ENCODE measurements at places on chromosomes 12 and 14. TPM values are rescaled to one million over a fixed set of nuclear protein-coding genes. Genes with fewer than 3 reads are reported as not detected.

SETD1B gene
- total RNA-seq: 18.9 TPM

DPF3 gene
- total RNA-seq: 1.4 TPM

PRKD1 gene
- 15.5 TPM for total RNA-seq

LRTM2 gene
- total RNA-seq: not detected

KITLG gene
- 52.6 TPM for total RNA-seq

DNA sequence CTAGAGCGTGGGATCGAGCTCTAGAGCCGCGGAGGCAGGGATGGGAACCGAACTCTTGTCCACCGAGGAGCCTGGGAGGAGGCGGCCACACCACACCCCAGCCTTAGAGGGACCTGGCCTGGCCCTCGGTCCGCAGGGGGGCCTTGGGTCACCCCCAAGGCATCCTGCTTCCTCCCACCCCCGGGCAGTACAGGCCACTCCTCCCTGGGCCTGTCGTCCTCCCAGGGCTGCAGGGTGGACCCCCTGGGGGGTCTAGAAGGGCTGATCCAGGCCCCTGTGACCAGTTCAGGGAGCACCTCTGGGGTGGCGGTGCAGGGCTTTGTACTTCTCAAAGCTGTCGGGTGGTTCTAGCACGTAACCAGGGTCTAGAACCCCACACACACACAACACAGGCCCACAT is 79.1 kb upstream of the FBRSL1 start:
- H3K4me1 ChIP-seq: no peaks in the 10 kb centered on the region
- no peaks in the 10 kb centered on the region for H3K36me3 ChIP-seq
- H3K4me3 ChIP-seq: no peak overlapping the region
- no peak overlapping the region for H3K27ac ChIP-seq

- no peak for DNase-seq
- H3K36me3 ChIP-seq: no peaks in the 10 kb centered on the region
- no peak overlapping the region for H3K4me3 ChIP-seq
- H3K27ac ChIP-seq: no peak overlapping the region
- peaks cover 6% of the 10 kb centered on the region for H3K27me3 ChIP-seq
Measured at GRCh38 chr12:8507596-8507995, 5.7 kb upstream of the CLEC4D start.

DNA sequence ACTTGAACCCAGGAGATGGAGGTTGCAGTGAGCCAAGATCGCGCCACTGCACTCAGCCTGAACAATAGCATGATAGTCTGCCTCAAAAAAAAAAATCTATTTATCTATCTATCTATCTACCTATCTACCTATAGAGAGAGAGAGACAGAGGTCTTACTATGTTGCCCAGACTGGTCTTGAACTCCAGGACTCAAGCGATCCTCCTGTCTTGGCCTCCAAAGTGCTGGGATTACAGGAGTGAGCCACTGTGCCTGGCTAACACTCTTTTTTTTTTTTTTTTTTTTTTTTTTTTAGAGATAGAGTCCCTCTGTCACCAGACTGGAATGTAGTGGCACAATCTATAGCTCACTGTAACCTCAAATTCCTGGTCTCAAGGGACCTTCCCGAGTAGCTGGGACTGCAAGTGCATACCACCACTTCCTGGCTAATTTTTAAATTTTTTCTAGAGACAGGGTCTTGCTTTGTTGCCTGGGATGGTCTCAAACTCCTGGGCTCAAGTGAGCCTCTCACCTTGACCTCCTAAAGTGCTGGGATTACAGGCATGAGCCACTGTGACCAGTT is 1.9 kb downstream of the FAM186A start:
- no peaks in the 10 kb centered on the region for H3K27me3 ChIP-seq
- no peak for DNase-seq
- no peaks in the 10 kb centered on the region for H3K4me1 ChIP-seq
- no peak overlapping the region for H3K4me3 ChIP-seq
- no peaks in the 10 kb centered on the region for H3K36me3 ChIP-seq
- H3K27ac ChIP-seq: no peak overlapping the region

- H3K27me3 ChIP-seq: no peaks in the 10 kb centered on the region
- H3K4me3 ChIP-seq: no peak overlapping the region
- DNase-seq: no peak
- no peak overlapping the region for H3K27ac ChIP-seq
- peaks cover 83% of the 10 kb centered on the region for H3K36me3 ChIP-seq
Measured at GRCh38 chr14:105216490-105217247, 31.7 kb upstream of the BTBD6 start.

DNA sequence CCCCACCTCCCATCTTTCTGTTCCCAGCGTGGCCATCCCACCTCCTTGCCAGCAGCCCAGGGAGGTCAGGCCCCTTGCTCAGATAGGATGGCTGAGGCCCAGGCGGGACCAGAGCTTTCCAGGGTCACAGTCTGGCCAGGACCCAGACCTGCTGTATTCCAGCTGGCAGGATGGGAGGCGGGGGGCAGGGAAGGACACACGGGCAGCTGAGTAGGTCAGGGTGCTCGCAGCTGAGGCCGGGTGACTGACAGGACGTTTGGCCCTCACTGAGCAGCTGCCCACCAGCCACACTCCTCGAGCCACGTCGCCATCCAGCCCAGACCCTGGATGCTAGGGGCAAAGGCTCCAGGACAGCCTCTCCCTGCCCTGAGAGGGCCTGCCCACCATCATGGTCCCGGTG is 4.0 kb downstream of the NUDT14 start:
- H3K4me1 ChIP-seq: peaks cover 7% of the 10 kb centered on the region
- no peaks in the 10 kb centered on the region for H3K27me3 ChIP-seq
- no peak for DNase-seq
- H3K27ac ChIP-seq: no peak overlapping the region
- no peaks in the 10 kb centered on the region for H3K36me3 ChIP-seq

DNA sequence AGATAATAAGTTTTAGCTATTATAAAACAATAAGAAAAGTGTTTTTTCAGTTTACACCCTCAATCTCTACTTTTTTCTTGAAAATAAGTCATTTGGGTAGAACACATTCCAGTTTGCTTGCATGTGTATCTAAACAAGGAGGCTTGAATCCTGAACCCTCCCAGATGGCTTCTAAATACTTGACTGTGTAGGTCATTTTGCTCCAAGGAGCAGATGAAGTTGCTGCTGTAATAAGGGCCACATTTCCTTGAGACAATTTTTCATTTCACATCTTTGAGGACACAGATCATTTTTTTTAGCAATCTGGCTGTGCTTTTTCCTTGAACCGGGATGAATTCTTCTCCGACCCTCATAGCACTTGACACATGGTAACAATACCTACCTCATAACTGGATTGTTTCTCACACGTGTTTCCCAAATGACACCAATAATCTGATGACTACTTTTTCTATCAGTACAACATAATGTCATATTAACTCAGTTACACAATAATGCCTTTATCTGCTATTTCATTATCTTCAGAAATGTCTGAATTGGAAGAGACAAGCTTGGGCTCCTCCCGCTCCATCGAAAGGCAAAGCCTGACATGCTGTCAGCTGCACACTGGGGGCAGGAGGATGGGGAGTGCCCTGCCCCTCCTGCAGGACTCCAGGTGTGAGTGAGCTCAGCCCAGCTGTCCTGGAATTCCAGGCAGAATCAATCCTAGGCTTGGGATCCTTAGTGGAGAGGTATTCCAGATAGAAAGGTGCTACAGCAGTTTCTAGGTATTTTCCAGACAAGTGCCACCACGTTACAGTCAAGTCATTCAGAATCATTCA is 30.9 kb downstream of the GPHB5 start:
- peak; percentile 36 for DNase-seq
- H3K4me1 ChIP-seq: no peaks in the 10 kb centered on the region
- peaks cover 8% of the 10 kb centered on the region for H3K36me3 ChIP-seq
- H3K27ac ChIP-seq: no peak overlapping the region
- peaks cover 6% of the 10 kb centered on the region for H3K27me3 ChIP-seq

DNA sequence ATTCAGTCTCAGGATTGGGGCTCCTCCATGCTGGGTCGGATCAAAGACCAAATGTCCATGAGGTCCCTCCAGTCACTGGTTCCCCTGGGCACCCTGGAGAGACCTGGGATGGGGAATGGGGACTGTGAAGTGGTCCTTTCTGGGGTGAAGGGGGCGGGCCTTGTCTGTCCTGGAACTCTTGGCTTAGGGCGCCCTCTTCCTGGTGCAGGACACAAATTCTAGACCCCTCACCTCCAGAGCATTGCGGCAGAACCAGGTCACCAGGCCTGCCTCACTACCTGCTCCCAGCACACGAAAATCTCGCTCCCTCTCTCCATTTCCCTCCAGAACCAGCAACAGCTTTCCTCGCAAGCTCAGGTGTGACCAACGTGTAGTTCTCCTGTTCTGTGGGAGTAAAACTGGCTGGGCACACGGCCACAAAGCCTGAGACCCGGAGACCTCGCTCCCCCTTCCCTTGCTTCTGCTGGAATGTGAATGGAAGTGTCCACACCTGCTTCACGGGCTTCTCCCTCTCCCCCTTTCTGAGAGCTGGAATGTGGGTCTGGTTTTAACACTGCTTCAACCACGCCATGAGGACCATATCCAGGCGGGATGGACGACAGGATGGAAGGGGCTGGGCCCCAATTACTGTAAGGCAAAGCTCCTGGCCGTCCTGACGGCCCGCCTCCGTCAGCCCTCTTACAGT is 112.7 kb downstream of the SCARB1 start:
- H3K4me1 ChIP-seq: peaks cover 20% of the 10 kb centered on the region
- no peak overlapping the region for H3K27ac ChIP-seq
- no peaks in the 10 kb centered on the region for H3K36me3 ChIP-seq
- H3K27me3 ChIP-seq: no peaks in the 10 kb centered on the region

GRCh38 chr14:91078095-91078737 is 17.8 kb upstream of the RPS6KA5 start:
- H3K4me3 ChIP-seq: no peak overlapping the region
- DNase-seq: no peak
- H3K36me3 ChIP-seq: no peaks in the 10 kb centered on the region
- no peaks in the 10 kb centered on the region for H3K4me1 ChIP-seq

DNA sequence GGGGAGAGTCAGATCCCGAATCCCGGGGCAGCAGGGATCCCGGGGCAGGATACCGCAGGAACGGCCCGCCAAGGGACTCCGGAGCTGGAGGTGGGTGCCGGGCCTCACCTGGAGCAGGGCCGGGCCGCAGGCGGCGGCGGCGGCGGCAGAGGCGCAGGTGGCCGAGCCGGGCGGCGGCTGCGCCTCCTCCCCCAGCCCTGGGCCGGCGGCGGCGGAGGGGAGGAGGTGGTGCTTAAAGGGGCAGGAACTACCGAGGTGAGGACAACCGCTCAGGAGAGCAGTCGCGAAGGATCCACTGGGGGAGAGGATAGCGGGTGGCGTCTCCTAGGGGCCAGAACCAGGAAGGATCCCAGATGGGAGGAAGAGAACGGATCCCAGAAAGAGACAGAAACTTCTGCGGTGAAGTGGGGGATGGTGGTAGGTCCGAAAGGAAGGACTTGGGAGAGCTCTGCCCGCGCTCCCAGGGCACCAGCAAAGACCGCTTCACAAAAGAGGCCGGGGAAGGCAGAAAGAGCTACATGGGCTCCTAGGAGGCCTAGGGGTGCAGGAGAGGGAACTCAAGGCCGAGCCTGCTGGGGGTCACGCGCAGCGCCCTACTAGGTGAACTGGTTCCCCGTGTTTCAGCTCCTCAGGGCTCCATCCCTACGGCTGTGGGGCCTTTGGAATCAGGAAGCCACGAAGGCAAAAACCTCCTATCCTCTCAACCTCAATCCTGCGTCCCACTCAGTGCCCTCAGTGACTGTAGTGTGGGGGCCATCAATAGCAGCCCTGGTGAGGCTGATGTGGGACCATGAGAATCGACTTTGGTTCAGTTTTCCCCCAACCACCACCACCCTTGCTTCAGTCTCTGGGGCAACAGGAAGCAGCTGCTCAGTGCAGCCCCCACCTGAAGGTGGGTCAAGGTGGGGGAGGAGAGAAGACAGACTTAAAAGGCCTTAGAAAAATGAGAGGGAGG is 5.0 kb upstream of the BAZ2A start:
- no peaks in the 10 kb centered on the region for H3K27me3 ChIP-seq
- DNase-seq: peak; percentile 73
- H3K4me1 ChIP-seq: peaks cover 65% of the 10 kb centered on the region
- peaks cover 6% of the 10 kb centered on the region for H3K36me3 ChIP-seq

DNA sequence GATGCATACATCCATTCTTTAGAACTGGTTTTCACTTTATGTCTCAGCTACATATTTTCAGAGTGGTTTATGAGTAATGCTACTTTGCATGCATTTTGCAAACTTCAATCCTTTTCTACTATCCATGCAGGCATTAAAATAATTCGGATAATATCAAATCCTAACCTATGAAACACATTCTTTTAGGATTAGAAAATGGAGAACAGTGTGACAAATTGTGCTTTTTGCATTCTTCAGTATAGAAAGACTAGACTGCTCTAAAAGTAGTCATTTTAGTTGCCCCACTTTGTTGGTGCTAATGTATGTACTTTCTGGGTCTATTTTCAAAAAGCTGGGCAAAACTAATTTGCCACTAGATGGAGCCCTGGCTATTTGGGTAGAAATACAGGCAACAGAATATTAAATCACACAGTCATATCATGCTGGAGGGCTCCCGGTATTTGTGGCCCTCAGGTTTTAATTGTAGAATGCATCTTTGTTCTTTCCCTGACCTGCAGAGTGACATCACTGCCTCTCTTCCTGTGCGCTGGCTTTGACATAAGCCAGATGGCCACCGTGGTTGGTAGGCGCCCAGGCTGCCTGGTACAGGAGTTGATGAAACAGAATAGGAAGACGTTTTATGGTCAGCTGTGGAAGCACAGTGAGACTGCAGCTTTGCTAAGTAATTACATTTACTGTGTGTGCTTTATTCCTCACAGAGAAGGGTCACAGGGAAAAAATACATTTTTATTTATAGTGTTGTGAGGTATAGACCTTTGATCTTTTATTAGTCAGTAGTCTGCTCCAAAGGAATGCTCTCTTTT is 28.1 kb downstream of the MSRB3 start:
- DNase-seq: peak; percentile 74
- H3K27me3 ChIP-seq: no peaks in the 10 kb centered on the region
- no peaks in the 10 kb centered on the region for H3K4me1 ChIP-seq
- no peak overlapping the region for H3K4me3 ChIP-seq
- H3K36me3 ChIP-seq: no peaks in the 10 kb centered on the region
